Activated CD8-positive, alpha-beta T cell treated with anti-CD3 and anti-CD28 coated beads, Interleukin-2, amount 10 ng/mL, durations not matched to agents 7 days and 5 days (primary cell): ENCODE measurements at places on chromosomes 5 and 9. TPM values are rescaled to one million over a fixed set of nuclear protein-coding genes. Genes with fewer than 3 reads are reported as not detected.
A peak's percentile ranks its signal among the peaks of the same experiment; 100 is the strongest.

The TJP2 gene
- total RNA-seq: 6.2 TPM

The CKMT2 gene
- total RNA-seq: not detected

The SOHLH1 gene
- total RNA-seq: not detected

The FRRS1L gene
- total RNA-seq: not detected

The LAMC3 gene
- total RNA-seq: not detected

The AGXT2 gene
- total RNA-seq: not detected

The ANXA2R gene
- 28.0 TPM for total RNA-seq

The SPATA31A3 gene
- not detected for total RNA-seq

- H3K27me3 ChIP-seq: no peaks in the 10 kb centered on the region
- peak overlapping the region; percentile 99 for H3K4me3 ChIP-seq
- H3K36me3 ChIP-seq: peaks cover 47% of the 10 kb centered on the region
- peak overlapping the region; percentile 96 for H3K27ac ChIP-seq
- peaks cover 46% of the 10 kb centered on the region for H3K4me1 ChIP-seq
These were observed 754 bp downstream of the DCAF12 start for GRCh38 chr9:34125681-34126206.

DNA sequence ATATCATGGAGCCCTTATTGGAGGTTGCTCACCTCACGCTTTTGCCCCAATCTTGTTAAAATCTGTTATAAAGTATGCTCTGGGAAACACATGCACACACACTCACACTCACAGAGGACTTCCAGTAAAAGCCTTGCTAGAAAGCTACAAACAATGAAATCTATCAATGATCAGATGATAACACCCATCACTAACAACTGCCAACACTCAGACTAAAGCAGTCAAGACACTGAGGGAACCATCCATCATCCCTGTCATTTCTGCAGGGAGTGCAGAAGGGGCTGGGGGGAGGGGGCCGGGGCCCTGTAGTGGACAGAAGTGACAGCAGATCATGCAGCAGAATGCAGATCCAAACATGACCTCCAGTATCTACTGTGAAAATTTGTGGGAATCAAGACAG, 179.1 kb downstream of the AOPEP start:
- no peaks in the 10 kb centered on the region for H3K27me3 ChIP-seq
- H3K4me1 ChIP-seq: no peaks in the 10 kb centered on the region
- no peak overlapping the region for H3K27ac ChIP-seq
- H3K36me3 ChIP-seq: no peaks in the 10 kb centered on the region
- DNase-seq: no peak

DNA sequence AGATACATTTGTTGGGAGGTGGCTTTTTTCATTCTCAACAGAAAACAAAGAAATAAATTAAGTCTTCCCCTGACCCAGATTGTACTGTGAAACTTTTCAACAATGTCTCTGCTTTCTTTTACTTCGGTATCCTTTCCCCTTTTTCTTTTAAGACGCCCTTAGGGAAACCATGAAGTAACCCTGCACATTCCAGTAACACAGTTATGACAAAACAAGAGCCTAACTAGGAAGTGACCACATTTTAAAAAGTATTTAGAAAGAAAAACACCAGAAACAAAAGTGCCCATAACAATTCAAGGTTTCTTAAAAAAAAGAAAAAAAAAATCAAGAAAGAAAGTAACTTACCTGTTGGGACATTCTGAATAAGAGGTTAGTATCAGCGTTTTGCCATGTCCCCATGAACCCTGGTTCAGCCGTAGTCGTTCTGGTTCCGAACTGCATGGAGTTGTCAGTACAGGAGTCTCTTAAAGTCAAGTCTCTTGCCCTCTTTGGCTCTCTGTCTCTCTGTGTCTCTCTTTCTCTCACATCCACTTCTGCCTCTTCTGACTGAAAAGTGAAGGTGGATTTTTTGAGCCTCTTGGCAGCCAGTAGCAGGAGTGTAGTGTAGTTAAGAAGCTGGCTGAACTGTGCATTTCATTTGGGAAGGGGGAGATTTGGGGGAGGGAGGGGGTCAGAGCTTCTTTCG, 142.9 kb downstream of the BNC2 start:
- H3K4me1 ChIP-seq: peaks cover 3% of the 10 kb centered on the region
- peaks cover 37% of the 10 kb centered on the region for H3K27me3 ChIP-seq
- no peaks in the 10 kb centered on the region for H3K36me3 ChIP-seq
- no peak overlapping the region for H3K27ac ChIP-seq
- DNase-seq: no peak

DNA sequence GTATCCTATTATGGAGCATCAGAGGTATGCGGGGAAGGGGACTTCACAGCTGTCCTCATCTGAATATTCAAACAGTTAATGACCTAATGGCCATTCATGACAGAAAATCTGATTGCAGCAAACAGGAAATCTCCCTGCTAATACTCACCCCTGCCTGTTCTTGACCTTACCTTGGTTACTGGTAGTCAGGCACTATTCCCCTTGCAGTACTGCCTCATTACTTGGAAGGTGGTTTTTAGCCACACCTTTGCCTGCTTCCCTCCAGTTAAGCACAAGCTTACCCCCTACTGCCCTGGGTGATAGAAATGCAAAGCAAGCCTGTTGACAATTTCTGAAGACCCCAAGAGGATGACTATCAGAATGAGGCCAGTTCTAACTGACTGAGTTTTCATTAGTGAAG, 332.4 kb downstream of the NTRK2 start:
- no peaks in the 10 kb centered on the region for H3K36me3 ChIP-seq
- H3K27me3 ChIP-seq: no peaks in the 10 kb centered on the region
- no peak for DNase-seq
- H3K27ac ChIP-seq: no peak overlapping the region
- H3K4me1 ChIP-seq: no peaks in the 10 kb centered on the region

GRCh38 chr9:37295178-37295577, 127.3 kb upstream of the GRHPR start:
- DNase-seq: no peak
- H3K27me3 ChIP-seq: no peaks in the 10 kb centered on the region
- H3K36me3 ChIP-seq: peaks cover 14% of the 10 kb centered on the region
- no peak overlapping the region for H3K4me3 ChIP-seq
- H3K4me1 ChIP-seq: peaks cover 56% of the 10 kb centered on the region
- no peak overlapping the region for H3K27ac ChIP-seq

- no peaks in the 10 kb centered on the region for H3K27me3 ChIP-seq
- peaks cover 38% of the 10 kb centered on the region for H3K4me1 ChIP-seq
These were observed 5.8 kb downstream of the SREK1 start for GRCh38 chr5:66149950-66150349.

DNA sequence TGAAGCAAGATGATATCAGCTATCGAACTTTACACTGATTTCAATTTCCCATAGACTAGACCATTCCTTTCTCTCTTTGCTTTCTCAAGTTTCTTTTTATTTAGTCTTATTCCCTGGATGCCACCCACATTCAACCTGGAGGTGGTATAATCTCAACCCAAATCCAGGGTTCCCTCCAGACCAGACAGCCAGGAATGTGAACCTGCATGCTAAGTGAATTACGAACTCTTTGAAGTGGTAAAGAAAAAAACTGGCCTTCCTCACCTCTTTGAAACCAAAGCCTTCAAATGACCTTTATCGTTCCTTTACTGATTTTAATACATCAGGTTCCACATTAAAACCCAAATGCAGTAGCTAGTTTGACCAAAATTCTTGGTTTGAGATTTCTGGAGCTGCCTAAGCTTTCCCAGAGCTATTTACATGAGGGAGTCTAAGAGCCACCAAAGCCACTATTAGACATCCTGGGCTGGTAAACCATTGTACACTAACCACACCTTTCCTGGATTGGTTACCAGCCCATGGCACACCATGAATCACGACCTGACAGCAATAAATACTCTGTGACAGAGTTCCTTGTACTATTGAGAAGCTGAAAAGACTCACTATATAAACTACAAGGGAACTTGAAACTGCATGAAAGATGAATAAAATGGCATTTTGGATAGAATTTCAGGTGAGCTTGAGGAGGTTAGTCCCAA, 323.7 kb downstream of the ADAMTS6 start:
- H3K36me3 ChIP-seq: no peaks in the 10 kb centered on the region
- no peak overlapping the region for H3K27ac ChIP-seq
- DNase-seq: no peak
- H3K4me1 ChIP-seq: peaks cover 8% of the 10 kb centered on the region
- peaks cover 6% of the 10 kb centered on the region for H3K27me3 ChIP-seq
- H3K4me3 ChIP-seq: no peak overlapping the region

DNA sequence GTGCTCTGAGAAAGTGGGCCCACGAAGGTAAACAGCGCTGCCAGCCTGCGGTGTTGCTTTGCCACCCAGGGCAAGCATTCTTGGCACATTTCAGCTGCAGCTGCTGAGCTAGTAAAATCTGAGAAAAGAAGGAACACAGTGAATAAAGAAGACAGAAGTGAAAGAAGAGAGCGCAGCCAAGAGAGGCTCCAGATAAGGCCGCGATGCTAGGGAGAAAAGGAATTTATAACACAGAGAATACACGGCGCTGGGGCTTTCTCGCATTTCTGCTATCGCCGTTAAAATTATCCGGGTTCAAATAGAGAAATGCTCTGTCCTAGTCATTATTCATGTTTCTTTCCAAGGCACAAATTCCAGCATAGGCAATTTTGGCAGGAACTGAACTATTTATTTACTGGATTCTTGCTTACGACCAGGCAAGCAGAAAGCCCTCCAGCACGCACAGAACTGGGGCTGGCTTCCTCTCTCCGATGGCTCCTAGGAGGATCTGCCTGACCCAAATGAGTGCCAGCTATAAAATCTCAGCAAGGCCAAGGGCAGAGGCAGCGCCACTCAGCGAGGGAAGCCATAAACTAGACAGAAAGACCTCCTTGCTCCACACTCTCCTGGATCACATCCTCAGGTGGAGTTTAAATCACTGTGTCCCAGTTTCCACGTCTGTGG, 111.2 kb downstream of the ATPSCKMT start:
- H3K27ac ChIP-seq: no peak overlapping the region
- H3K4me3 ChIP-seq: no peak overlapping the region
- no peak for DNase-seq

DNA sequence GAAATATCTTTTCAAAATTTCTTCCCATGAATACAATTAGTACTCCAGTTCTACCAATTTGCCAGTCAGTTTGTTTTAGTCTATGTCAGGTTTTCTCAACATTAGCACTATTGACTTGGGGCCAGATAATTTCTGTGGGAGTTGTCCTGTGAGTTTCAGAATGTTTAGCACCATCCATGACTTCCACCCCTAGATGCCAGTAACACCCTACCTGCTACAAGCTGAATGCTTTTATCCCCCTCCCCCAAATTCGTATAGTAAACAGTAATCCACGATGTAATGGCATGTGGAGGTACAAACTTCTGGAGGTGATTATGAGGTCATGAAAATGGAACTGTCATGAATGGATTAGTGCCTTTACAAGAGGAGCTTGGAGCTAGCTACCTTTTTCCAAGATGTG, 420.0 kb downstream of the CDH18 start:
- H3K27ac ChIP-seq: no peak overlapping the region
- H3K36me3 ChIP-seq: no peaks in the 10 kb centered on the region
- no peak overlapping the region for H3K4me3 ChIP-seq
- no peaks in the 10 kb centered on the region for H3K4me1 ChIP-seq
- no peaks in the 10 kb centered on the region for H3K27me3 ChIP-seq
- no peak for DNase-seq

- no peaks in the 10 kb centered on the region for H3K4me1 ChIP-seq
- no peak for DNase-seq
- H3K4me3 ChIP-seq: no peak overlapping the region
- peaks cover 6% of the 10 kb centered on the region for H3K36me3 ChIP-seq
These were observed 79.6 kb downstream of the SMIM15 start for GRCh38 chr5:61082516-61083280.

- no peak overlapping the region for H3K4me3 ChIP-seq
- H3K36me3 ChIP-seq: no peaks in the 10 kb centered on the region
- peaks cover 6% of the 10 kb centered on the region for H3K27me3 ChIP-seq
- no peak overlapping the region for H3K27ac ChIP-seq
- no peaks in the 10 kb centered on the region for H3K4me1 ChIP-seq
These were observed 19.9 kb upstream of the KCNIP1 start for GRCh38 chr5:170483701-170484458.

DNA sequence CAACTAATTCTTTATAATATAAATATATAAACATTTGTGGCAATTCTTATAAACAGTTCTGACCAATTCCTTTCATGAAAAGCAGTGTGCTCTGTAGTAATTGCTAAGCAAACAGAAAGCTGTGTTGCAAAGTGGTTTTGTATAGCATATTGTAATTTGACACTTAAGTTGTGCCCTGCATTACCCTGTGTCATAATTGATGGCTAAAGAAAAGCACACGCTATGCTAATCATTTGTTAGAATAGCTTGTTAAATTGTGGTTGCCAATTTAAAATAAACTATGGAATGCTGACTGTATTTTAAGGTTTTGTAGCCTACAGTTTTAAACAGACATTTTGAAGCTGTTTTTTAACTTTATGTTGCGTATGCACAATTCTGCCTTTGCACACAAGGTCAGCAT, 140.0 kb downstream of the PBX3 start:
- H3K27me3 ChIP-seq: peaks cover 47% of the 10 kb centered on the region
- peaks cover 10% of the 10 kb centered on the region for H3K4me1 ChIP-seq
- DNase-seq: no peak
- no peak overlapping the region for H3K4me3 ChIP-seq
- H3K27ac ChIP-seq: no peak overlapping the region

DNA sequence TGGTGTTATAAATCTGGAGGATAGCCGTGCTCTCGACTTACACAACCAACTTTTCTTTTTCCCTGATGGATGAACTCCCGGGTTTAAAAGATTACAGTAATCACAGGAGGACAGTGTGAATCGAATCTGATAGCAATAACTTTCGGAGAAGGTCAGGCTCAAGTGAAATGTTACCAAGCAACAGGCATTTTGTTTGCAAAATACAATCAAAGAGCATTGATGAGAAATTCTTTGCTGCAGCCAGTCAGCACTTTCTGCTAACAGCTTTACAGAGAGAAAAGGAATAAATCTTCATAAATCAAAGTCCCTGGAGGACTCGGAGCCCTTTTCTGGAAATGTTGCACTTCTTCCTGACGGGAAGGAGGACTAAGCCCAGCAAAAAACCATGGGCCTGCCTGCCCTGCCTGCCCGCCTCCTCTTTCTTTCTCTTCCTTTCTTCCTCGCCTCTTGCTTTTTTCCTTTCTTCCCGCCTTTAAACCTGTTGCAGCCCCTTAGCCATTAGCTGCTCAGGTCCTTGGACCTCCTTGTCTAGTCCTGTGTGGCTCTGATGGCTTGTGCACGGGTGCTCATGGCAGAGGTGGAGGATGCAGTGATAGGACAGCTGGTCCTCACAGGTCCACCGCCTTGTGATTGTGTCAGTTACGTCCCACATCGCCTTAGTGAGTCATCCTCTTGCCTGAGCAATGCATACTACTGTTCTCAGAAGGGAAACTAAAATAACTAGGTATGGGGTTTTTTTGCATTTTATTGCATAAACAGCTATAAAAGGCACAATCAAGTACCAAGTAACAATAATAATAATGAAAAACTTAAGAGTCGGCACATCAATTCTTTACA, 6.2 kb downstream of the DMRT3 start:
- no peaks in the 10 kb centered on the region for H3K36me3 ChIP-seq
- H3K4me1 ChIP-seq: no peaks in the 10 kb centered on the region
- H3K27me3 ChIP-seq: peaks cover 69% of the 10 kb centered on the region
- H3K4me3 ChIP-seq: no peak overlapping the region
- no peak overlapping the region for H3K27ac ChIP-seq

- H3K27ac ChIP-seq: peak overlapping the region; percentile 89
- H3K27me3 ChIP-seq: no peaks in the 10 kb centered on the region
- H3K4me1 ChIP-seq: peaks cover 95% of the 10 kb centered on the region
- H3K36me3 ChIP-seq: peaks cover 81% of the 10 kb centered on the region
- DNase-seq: no peak
- no peak overlapping the region for H3K4me3 ChIP-seq
These were observed 49.9 kb downstream of the C9orf152 start for GRCh38 chr9:110157823-110158664.
